GM23338 (cell line): ENCODE measurements at places on chromosomes 13 and 19.
A peak's percentile ranks its signal among the peaks of the same experiment; 100 is the strongest.

- peak; percentile 95 for DNase-seq
These were observed 1.0 kb downstream of the ZNF253 start for GRCh38 chr19:19866611-19867248.

GRCh38 chr13:26834646-26835045 lies 74.1 kb upstream of the GPR12 start:
- no peak for DNase-seq

DNA sequence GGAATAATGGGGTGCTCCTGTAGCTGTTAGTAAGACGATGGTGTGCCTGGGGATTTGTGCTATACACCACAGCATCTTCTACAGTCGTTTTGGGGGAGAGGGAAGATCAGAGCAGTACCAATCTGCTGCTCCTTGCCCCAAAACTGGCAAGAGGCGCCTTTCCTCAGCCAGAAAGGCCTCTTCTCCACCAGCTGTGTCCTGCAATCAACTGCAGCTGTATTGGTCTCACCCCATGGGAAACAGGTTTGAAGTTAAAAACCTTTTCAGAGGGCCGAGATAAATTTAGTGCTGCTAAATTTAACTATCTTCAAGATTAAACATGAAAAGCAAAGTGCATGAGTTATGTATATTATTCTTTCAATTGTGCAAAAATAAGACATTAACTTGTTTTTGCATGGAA lies 1.2 kb upstream of the RNASEH2B start:
- DNase-seq, result no peak

GRCh38 chr13:53822136-53822535 lies 793.5 kb downstream of the OLFM4 start:
- no peak for DNase-seq

- DNase-seq, result no peak
These were observed 2.0 kb upstream of the ZNF784 start for GRCh38 chr19:55626350-55626749.
